ENCODE measurements at places on chromosomes 16 and 17. TPM values are rescaled to one million over a fixed set of nuclear protein-coding genes. Genes with fewer than 3 reads are reported as not detected.

CRISPLD2 gene
- 61.9 TPM for total RNA-seq

GDPD1 gene
- total RNA-seq = 3.9 TPM

ENPP7 gene
- total RNA-seq = not detected

SLC12A3 gene
- not detected for total RNA-seq

DNA sequence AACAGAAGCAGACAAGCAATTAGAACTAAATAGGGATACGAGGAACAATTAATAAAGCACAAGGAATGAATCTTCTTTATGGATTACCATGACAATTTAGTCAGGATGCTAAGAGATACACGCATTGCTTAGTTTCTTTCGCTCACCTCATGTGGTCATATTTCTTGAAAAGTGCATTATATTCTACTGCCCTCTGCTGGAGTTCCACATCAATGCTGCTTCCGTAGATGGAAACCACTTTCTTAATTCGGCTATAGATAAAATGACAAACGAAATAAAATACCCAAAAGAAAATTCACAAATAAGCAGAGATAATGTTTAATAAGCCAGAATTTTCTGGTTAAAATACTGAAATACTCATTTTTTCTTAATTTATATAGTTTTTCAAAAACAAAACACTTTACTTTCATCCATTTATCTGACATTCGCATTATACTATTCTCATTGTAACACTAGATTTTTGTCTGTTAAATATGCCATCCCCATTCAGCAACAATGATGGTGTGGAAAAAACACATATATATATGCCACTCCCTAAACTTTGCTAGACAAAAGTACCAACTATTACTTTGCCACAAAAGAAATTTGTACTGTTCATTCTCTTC, 22.0 kb upstream of the PHLPP2 start:
- no peak for DNase-seq

DNA sequence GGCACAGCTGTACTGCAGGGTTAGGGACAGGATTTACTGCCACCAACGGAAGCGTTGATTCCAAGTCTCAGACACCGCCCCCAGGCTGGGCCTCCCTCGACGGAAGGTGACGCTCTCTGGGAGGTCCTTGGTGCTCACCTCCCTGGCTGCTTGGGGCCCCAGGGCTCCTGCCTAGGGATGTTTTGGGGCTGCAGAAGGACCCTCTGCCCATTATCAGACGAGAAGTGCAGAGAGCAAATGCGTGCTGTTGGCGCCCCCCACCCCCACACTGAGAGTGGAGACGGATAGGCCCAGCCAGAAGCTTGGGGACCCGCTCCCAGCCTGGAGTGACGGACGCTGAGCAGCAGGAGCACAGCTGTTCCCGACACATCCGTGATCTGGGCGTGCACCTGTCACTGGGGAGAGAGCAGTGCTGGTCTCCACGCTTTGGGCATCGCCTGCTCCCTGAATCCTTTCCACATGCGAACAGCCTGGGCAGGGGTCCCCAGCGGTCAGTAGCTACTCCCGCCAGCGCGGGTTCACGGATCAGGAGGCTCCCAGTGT, 5.1 kb upstream of the SOX8 start:
- no peak for DNase-seq
